Activated CD8-positive, alpha-beta memory T cell treated with anti-CD3 and anti-CD28 coated beads for 48 hours (primary cell): ENCODE measurements at places on chromosomes 2 and 18.

DNA sequence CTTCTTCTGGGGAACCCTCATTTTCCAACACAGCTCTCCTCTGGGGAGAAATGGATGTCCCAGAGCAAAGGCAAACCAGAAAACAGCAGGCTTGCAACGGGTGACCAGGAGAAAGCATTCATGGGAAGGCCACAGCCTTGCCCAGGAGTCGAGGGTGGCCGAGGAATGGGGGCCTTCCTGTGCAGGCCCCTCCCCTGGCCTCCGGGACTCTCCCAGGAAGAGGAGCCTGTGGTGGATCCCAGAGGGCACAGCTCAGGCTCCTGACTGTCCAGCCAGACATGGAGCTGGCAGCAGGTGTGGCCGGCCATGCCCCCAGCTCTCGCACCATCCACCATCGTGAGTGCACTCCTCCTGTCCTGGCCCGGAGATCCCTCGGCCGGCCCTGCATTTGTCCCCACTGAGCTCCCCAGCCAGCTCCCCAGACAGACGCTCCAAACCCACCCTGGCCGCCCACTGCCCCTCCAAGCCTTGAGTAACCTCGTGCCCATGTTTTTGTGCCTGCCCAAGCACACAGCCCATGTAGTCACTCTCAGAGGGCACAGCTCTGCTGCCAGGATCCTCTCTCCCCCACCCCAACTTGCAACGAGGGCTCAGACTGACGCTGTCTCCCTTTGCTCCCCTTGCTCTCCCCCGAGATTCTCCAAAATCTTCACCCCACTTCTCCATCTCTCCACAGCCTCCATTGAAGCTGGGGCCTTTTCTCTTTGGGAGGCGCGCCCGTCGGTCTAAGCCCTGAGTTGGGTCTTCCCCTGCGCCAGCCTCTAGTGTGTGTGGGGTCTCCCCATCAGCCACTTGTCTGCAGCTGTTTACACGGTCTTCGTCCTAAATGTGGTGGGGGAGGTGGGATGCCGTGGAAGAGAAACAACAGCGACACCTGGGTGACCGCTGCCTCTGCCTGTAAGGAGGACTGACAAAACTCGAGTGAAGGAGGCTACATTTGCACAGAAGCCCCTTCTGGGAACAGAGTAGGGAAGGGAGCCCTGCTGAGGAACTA lies 9.8 kb downstream of the PRLH start:
- no peak for DNase-seq

GRCh38 chr2:46849046-46849715 lies 66.4 kb downstream of the MCFD2 start:
- DNase-seq = no peak

GRCh38 chr2:26552641-26553374 lies 74.9 kb upstream of the OTOF start:
- no peak for DNase-seq

GRCh38 chr2:239224955-239225354 lies 175.9 kb downstream of the HDAC4 start:
- no peak for DNase-seq

GRCh38 chr2:102704531-102704930 lies 57.3 kb upstream of the TMEM182 start:
- no peak for DNase-seq

DNA sequence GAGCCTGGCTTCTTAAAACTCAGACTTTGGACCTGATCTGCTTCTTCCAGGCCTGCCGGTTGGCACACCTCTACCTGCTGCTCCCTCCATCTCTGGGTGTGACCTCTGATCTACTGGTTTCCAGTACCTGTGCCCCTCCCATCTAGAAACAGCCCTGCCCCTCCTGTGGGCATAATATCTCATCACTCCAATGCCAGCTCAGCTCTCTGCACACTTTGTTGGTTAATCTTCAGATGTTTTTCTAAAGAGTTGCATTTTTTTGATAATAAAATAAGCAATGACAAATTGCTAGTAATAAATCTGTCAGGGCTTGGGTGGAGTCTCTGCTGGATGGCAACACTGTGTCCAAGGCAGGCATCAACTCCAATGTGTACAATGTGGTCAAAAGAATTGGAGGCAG lies 89.6 kb upstream of the PPP1CB start:
- DNase-seq = no peak

GRCh38 chr2:226835420-226835795 lies 446 bp upstream of the RHBDD1 start:
- no peak for DNase-seq

GRCh38 chr2:189566046-189566445 lies 14.5 kb downstream of the SLC40A1 start:
- no peak for DNase-seq

DNA sequence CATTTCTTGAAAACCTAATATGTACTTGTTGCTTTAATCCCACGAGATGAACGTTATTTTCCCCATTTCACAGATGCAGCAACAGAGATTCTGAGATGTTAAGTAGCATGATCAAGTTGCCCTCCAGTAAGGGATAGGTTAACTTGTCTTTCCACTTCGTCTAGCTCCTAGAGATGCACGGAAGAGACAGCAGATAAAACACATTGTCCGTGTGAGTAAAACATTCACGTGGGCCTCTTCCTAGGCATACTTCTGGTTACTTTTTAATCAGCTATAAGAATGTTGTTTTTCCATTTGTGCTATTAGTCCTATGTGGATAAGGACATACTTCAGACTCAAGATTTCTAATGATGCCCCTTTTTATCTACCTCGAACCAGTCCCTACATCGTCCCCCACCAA lies 1.2 kb upstream of the ARHGAP28 start:
- DNase-seq = no peak
